ENCODE measurements at places on chromosomes 7 and 10.

DNA sequence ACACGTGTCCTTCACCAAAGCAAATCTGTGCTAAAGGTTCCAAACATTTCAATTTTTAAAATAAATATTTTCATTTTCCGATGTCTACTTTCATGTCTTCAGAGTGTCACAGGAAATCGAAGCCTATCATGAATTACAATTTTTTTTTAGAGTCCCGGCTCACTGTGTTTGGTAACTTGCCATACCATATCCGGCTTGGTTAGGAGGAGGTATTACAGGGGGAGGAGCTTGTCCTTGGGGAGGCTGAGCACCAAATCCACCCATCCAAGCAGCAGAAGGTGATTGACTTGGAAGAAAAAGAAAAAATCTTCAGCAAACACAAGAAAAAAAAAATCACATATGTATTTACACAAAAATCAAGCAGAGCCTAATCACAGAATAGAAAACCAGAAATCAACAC, 21.3 kb downstream of the TIAL1 start:
- no peak for DNase-seq

DNA sequence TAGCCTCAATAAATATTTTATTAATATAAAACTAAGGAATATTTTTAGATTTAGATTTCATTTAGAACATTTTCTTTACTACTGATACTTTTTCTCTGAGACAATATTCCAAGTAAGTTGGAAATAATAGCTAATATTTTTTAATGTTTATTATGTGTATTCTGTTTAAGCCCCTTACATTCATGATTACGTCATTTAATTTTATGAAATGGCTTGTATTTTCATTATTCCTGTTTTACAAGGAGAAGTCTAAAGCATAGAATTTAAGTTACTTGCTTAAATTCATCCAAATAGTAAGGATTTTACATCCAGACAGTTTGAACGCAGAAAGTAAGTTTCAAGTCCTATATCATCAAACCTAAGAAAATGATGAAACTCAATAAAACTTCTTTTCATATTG, 6.1 kb downstream of the DGKB start:
- no peak for DNase-seq

DNA sequence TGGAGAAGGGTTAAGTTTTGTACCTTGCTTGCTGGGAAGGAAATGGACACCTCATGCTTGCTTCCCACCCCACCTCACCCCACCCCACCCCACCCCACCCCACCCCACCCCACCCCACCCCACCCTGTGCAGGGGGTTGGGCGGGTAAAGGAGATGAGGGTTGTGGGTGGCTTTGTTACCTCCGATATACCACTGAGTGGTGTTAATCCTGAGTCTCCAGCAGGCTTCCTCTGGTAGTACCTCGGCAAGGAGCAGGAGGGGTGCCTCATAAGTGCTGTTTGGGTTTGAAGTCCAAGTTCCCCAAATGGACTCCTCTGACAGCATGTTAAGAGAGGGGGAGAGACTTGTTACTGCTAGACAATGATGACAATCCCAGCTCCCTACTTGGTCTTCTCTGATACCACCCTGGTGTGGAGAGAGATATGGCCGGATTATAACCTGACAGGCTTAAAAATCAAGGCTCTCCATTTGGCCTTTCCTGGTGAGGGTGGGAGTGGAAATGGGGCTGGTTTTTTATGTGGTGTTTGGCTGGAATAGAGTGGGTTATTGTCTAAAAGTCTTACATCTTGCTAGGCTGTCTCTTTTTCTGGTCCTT, 11.7 kb downstream of the SAMD8 start:
- no peak for DNase-seq

GRCh38 chr7:108146070-108146842, 16.1 kb upstream of the LAMB4 start:
- no peak for DNase-seq

DNA sequence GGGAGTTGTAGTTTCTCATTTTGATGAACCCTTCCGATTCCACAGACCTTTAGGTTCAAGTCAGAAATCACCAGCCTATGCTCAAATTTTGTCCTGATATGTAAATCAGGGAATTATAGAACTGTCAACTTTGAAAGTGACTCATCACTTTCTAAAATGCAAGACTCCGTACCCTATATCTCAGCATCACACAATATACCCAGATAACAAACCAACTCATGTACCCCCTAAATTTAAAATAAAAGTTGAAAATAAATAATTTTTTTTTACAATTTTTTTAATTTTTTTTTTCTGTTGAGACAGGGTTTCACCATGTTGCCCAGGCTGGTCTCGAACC, 393 bp upstream of the ARHGAP19 start:
- DNase-seq: no peak

- no peak for DNase-seq
Measured at GRCh38 chr10:11322698-11323097, 288.8 kb downstream of the USP6NL start.

DNA sequence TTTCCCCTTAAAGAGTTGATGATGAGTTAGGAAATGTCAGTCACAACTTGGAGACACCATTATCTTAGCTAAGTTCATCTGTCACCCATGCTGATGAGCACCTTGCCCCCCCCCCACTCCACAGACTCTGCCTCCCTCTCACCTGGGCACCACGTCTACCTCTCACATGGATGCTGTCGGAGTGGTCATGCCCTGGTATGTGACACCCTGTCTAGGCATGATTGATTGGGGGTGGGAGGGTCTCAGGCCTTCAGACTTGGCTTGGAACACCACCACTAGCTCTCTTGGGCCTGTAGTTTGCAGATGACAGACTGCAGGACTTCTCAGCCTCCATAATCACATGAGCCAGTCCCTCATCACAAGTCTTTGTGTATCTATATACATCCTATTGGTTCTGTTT, 78.0 kb downstream of the WDR37 start:
- DNase-seq: no peak

DNA sequence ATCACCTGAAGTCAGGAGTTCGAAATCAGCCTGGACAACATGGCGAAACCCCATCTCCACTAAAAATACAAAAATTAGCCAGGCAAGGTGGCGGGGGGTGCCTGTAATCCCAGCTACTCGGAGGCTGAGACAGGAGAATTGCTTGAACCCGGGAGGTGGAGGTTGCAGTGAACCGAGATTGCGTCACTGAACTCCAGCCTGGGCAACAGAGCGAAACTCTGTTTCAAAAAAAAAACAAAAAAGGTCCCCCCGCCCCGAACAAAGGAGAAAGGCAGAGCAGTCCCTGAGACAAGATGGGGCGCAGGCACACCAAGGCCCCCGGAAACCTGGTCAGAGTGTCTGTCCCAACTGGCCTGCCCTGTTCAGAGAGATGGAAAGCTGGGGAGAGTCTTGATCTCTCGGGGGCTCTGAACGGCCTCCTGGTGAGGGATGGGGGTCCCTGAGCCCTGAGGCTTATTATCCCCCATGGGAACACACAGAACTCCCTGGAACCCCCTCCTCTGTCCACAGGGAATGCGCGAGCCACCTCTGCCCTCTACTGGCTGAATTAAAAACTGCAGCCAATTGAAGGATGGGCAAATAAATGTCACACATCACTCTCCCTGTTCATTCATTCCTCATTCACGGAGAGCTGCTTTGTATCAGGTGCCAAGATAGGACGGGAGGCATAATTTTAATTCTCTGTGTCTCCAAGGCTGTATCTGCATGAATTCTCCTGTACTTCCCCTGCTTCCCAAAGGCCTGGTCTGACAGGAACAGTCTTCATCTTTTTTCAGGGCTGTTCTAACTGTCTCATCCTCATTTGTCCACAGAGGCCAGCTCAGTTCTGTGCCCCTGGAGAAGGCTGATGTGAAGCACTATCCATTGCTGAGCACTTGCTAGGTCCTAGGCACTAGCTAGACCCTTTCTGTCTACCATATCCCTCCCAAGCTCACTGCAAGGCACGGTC, 28.9 kb downstream of the MAT1A start:
- no peak for DNase-seq

- peak; percentile 12 for DNase-seq
Measured at GRCh38 chr7:104328970-104329825, 795 bp downstream of the LHFPL3 start.

DNA sequence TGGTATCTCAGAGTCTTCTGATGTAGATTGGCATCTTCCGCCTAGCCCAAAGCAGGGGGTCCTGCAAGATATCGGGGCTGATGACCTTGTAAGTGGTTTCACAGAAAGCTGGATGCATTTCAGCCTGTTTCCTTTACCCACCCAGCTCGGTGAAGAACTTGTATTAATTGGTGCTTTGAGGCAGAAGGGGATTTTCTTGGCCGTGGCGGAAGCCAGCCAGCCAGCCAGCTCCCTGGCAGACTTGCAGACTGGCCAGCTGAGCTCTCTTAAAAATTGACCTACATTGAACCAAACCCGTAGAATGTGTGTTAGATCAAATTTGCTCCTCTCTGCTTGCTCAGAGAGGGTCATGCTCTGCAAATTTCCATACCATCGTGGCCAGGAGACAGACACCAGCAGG, 218.4 kb downstream of the ADAM12 start:
- DNase-seq: no peak

DNA sequence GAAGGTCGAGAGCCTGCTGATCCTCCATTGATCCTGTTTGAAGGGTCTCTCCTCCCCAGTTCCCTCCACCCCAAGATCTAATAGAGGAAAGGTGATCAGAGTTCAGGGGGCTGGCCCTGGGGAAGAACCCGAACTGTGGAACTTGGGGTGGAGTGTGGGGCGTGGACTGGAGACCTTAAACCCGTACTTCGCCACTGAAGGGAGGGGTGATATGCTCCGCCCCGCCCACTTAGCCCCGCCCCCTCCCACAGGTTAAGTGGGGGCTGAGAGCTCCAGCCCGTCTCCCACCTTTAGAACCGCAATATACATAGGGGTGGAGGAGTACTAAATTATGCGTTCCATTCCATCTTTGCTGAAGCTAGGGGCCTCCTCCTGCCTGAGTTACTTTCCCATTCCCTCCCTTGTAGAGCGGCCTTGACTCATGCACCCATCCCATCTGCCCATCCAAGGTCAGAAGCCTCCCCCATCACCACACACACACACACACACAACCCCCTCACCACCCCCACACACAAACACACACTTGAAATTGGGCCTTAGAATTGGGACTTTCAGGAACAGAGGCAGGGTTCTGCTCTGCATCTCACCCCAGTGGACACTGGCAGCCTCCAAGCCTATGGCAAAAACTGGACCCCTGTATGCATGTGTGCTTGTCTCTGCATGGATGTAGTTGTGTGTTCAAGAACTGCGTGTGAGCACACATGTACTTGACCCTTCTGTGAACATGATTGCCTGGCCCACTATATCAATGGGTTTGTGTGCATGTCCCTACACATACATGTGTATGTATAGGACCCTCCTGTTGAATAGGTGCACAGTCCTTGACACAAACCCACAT, 991 bp downstream of the SEMA4G start:
- DNase-seq: no peak

DNA sequence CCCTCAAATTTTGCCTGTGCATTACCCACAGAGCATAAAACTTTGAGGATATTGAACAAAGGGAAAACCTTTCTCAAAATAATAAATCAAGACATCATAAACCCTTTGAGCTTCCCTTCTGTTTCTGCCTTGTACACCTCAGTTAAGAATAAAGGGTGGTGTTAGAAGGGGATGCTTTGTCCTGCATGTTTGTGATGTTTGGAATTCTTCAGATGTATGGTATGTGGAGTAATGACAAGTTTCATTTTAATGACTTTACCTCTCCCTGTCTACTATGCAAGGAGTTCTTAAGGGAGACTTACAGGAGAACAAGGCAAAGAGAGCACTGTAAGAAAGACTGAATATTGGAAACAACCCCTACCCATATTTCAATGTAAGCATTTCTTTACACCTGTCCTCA, 99.2 kb downstream of the HECW1 start:
- DNase-seq: no peak

DNA sequence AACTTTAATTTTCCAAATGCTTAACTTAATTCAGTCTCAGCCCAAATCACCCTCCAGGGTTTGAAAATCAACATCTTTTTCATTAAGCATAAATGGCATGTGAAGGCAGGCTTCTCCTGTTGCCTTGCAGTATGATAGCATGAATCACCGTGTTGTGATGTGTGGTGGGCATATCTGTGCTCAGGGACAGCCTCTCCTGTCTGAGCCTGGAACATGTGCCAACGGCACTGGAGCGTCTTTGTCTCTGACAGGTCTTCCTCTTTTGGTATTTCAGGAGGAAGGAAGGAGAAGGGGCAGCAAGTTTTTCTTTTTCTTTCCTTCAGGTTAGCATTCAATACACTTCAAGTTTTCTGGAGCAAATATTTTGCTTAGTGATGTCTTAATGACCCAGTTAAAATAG, 57.6 kb downstream of the LRGUK start:
- DNase-seq: no peak

DNA sequence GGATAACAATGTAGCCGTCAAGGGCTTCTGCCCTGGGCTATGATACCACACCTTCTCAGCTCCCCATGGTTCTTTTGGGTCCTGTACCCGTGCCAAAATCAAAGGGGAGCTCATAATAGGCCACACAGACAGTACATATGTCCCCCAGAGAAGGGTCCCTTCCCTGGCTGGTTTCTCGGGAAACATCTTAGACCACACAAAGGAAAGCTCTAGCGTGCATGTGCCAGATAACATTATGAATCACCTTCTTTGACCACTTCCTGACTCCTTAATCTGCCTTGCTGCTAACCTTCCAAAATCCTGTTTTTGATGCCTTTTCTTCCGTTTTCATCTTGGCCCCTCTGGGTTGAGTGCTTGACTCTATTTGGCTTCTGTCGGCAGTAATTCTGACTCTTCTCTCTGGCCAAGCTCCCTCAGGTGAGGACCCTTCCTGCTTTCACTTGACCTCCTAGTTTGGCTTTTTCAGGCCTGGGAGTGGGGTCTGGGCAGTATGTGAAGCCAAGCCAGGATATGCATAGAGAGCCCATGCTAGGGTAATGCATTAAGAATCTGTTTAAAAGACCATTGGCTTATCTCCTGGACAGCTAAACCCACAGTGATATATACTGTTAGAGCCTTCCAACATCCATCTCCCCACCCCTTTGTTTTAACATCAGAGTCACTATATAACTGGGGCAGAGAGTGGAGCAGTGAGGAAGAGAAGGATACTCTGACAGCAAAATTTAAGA, 84.8 kb downstream of the ANLN start:
- no peak for DNase-seq

- DNase-seq: no peak
Measured at GRCh38 chr10:101630633-101630920, 42.5 kb downstream of the DPCD start.

GRCh38 chr10:113977174-113977573, 66.5 kb upstream of the ADRB1 start:
- no peak for DNase-seq

DNA sequence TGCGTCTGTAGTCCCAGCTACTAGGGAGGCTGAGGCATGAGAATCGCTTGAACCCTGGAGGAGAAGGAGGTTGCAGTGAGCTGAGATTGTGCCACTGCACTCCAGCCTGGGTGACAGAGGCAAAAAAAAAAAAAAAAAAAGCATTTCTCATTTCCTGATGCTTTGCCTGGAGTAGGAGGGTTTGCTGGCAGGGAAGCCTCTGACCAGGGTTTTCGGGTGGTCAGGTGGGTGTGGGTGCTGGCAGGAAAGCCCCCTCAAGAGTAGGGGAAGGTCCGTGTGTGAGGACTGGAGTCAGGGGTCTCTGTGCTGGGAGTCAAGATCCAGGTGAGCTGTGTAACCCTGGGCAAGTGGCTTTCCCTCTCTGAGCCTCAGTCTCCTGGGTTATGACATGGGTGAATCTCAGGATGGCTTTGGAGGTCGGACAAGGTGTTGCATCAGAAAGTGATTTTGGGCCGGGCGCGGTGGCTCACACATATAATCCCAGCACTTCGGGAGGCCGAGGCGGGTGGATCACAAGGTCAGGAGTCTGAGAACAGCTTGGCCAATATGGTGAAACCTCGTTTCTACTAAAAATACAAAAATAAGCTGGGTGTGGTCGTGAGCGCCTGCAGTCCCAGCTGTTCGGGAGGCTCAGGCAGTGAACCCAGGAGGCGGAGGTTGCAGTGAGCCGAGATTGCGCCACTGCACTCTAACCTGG, 3.2 kb downstream of the AMZ1 start:
- no peak for DNase-seq

- no peak for DNase-seq
Measured at GRCh38 chr10:124728830-124729661, 15.1 kb downstream of the FAM53B start.

Measured in DMS 273 treated with DMSO at 0.1 percent for 48 hours (cell line).